ENCODE measurements at places on chromosomes 2 and 18.

- peak; percentile 33 for DNase-seq
These were observed 95.0 kb downstream of the TNFRSF11A start for GRCh38 chr18:62420151-62420512.

DNA sequence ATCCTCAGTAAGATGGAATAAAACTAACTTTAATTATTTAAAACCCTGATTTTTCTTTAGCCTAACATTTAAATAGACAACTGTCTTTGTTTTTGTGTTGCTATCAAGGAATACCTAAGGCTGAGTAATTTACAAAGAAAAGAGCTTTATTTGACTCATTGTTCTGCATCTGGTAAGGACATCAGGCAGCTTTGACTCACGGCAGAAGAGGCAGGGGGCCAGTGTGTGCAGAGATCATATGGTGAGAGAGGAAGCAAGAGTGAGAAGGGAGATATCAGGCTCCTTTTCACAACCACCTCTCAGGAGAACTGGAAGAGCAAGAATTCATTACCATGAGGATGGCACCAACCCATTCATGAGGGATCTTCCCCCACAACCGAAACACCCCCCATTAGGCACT lies 64.6 kb upstream of the TFPI start:
- no peak for DNase-seq

DNA sequence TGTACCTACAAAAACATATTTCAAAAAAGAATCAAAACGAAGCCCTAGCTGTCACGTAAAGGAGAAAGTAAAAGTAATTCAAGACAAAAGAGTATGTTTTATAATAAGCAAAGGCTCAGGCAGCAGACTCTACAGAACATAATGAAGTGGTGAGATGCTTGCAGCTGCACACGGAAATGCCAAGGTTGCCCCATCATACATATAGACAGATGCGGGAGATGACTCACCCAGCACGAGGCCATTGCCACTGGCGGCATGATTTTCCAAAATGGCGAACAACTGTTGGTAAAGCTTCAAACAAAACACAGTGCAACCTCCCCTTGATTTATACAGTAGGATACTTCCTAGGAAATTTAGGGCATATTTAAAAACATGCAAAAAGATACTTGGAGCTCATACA lies 26.0 kb upstream of the C1QL2 start:
- no peak for DNase-seq

DNA sequence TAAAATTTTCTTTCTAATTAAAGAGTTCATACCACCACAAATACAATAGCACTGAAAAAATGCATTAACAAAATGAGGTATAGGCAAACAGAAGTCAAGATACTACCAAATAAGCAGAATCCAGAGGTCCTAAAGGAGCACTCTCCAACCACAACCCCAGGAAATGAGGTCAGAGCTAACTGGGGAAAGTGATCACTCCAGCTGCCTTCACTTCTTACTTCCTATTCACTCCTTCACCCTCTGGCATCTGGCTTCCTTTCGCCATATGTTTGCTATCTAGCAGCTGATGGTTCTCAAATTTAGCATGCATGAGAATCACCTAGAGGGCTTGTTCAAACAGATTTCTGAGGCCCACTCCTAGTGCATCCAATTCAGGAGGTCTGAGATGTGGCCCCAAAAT lies 212.6 kb upstream of the ACVR2A start:
- no peak for DNase-seq

DNA sequence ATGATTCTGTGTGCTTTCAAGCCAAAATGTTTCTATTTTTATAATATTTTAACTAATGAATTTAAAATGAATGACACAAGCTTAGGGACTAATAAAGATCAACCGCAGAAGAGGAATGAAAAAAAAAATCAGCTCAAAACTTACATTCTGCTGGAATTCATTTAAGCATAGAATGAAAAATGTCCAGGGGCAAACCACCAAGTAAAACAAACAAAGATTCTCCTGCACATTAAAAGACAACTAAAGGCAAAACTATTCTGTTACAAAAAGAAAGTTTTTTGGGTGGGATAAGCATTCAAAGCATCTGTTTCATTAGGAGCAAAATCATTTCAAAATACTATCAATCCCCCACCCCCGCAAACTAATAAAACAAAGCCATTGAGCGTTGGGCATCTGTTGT lies 99.3 kb upstream of the SOX11 start:
- no peak for DNase-seq

All from stimulated activated CD4-positive, alpha-beta T cell treated with anti-CD3 and anti-CD28 coated beads, Interleukin-1b, Interleukin-23, amount 100 ng/mL, for 48 hours (primary cell).